G401 (cell line): ENCODE measurements at places on chromosomes 13 and 19. TPM values are rescaled to one million over a fixed set of nuclear protein-coding genes. Genes with fewer than 3 reads are reported as not detected.
A peak's percentile ranks its signal among the peaks of the same experiment; 100 is the strongest.

GRCh38 chr19:12669270-12670158, 2.9 kb downstream of the WDR83 start:
- DNase-seq: peak; percentile 88

PRR19 gene
- total RNA-seq: 1.8 and 2.1 TPM in 2 replicates

ADAMTSL5 gene
- 0.62 and 2.1 TPM in 2 replicates for total RNA-seq

- no peak for DNase-seq
Measured at GRCh38 chr13:102657630-102658029, 37.2 kb downstream of the METTL21C start.

RASGRP4 gene
- not detected in 2 replicates for total RNA-seq

DNA sequence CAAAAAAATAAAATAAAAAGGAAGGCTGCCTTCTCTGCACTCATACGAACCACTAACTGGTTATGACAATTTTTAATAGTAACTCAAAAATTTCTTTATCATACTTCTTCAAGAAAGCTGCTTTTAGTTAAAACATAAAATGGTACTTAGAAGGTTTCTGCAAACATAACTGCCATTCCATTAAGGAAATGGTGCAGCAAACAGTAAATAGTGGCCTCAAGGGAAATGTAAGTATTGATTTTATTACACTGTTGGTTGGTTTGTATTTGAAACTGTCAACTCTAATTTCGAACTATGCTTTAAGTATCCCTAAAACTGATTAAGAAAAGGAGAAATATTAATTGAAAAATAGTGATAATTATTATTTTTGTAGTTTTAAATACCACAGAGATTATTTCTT, 278.0 kb downstream of the DACH1 start:
- no peak for DNase-seq

ZNF66 gene
- 1.9 TPM in 1 of 2 replicates, not detected in the other for total RNA-seq

DNA sequence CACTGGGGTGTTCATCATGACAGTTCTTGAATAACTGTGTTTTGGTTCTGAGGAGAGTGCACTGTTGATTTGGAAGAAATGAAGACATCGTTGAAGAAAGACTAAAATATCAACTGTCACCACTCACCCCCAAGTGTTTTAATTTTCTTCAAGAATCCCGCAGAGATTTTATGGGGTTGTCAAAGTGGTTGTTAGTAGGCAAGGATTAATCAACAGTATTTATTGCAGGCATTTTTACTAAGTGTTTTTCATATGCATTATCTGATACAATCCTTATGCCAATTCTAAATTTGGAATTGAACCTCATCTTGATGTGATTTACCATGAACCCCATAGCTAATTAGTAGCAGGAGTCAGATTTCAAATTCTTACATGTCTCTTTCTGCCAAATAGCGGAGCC, 63.7 kb upstream of the OBI1 start:
- no peak for DNase-seq

- no peak for DNase-seq
Measured at GRCh38 chr13:106755542-106755941, 187.6 kb upstream of the ARGLU1 start.

DNA sequence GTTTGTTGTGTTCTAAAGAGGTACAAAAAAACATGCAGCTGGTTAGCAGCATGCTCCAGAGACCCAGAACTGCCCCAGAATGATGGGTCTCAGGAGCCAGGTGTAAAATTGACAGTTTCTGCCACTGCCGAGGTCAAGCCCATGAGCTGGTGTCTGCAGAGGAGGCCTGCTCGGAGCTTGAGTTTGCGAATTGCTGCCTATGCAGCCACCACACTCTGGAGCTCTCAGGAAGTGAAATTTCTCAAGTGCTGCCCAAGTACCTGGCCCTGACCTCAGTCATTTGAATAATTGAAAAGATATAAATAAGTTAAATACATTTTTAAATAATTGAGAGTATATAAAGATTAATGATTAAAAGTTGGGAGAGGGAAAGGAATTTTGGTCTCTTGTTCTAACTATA, 66.4 kb downstream of the ZAR1L start:
- no peak for DNase-seq

- no peak for DNase-seq
Measured at GRCh38 chr13:72963762-72964161, 95.0 kb upstream of the KLF5 start.

PSG11 gene
- 43.9 and 51.9 TPM in 2 replicates for total RNA-seq

DNA sequence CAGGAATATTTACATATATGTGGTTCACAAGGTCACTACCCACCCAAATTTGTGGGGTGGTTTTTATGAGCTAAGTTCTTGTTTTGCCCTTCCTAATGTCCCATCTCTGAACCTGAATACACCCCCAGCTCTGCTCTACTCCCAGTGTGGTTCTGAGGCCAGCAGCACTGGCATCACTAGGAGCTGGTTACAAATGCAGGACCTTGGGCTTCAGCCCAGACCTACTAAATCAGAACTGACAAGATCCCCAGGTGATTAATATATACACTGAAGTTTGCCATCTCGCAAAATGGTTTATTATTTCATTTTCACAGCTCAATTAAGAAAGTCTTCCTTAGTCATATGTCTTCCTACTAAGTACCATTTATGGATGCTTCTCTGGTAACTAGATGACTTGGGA, 67.9 kb downstream of the FOXO1 start:
- no peak for DNase-seq

DNA sequence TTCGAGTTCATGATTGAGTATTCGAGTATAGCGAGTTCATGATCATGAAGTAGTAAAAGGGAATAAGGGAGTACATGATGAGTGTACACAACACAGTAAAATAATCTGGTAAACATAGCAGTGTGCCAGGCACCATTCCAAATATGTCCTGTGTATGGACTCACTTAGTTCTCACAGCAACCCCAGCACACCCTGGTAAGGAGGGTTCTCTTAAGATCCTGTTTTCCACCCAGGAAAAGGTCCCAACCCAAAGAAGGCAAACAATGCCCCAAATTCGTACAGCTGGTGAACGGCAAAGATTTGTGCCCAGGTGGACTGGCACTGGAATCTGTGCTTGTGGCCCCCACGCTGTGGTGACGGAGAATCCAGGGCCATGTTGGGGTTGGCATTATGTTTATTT, 21.4 kb downstream of the HPN start:
- no peak for DNase-seq

MYADM gene
- 6.1 and 6.3 TPM in 2 replicates for total RNA-seq

DNA sequence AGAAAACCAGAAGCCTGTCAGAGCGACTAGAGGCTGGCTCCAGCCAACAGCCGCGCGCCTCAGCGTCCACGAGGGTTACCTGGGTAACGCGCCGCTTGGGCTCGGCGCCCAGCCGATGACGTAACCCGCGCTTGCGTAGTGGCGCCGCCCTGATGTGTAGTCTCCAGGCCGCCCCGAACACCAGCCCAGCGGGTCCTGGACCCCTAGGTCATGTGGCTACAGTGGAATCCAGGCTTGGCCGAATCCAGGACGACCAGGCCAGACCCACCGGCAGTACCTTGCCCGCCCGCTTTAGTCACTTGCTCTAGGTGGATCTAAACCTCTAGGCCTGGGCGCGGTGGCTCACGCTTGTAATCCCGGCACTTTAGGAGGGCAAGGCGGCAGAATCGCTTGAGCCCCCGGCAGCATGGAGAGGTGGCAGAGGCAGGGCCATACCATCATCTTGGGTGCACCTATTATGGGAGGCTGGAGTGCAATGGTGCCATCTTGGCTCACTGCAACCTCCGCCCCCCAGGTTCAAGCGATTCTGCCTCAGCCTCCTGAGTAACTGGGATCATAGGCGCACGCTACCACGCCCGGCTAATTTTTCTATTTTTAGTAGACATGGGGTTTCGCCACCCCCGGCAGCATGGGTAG, 7.2 kb upstream of the ZNF606 start:
- DNase-seq: peak; percentile 92

SLC8A2 gene
- 3.5 and 3.8 TPM in 2 replicates for total RNA-seq

DNA sequence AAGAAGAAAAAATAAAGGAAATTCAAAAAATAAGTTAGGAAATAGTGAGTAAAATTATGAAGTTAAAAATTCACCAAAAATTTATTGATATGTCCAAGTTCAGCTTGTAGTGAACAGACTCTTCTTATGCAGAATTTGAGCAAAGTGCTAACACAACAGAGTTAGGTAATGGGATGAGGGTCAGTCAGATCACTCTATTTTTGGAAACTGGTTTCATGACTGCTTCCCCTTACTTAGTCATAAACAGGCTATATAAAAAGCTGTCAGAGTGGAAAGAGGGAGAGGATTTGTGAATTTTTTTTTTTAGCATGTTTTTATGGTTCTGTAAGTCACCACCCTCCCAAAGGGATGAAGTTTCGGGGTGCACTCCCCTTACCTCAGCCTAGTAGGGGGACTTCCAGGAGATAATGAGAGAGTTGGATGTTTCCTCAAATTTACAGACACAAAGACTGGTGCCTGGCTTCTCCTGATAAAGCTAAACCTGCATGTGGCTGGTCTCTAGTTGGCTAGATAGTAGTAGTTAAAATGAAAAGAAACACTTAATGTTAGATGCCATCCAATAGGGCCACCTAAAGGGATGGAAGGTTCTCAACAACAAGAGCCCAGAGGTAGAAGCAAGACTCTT, 4.5 kb downstream of the CPB2 start:
- DNase-seq: no peak

PRR22 gene
- 0.43 and 2.6 TPM in 2 replicates for total RNA-seq

DNA sequence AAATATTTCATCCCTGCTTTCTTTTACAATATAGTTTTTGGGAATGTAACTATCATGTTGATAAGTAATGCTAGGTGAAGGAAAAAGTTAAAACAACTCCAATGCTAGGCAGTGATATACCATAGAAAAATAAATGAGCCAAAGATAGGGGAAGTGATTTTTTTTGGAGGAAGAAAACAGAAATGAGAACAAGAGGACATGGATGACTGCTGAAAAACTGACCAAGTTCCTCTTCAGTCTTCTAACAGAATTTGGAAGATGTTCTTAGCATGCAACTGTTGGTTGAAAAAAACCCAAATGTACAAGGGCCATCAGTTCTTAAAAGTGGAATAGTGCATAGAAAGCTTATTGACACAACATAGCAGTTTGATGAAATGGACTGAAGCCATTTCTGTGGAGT, 262.5 kb upstream of the STARD13 start:
- no peak for DNase-seq

DMKN gene
- 85.4 and 136 TPM in 2 replicates for total RNA-seq

GRCh38 chr19:16259385-16260159, 61.9 kb downstream of the AP1M1 start:
- no peak for DNase-seq

GRCh38 chr19:10419646-10420443, 493 bp upstream of the PDE4A start:
- DNase-seq: peak; percentile 70

- no peak for DNase-seq
Measured at GRCh38 chr19:5563008-5563431, 4.7 kb downstream of the TINCR start.

DNA sequence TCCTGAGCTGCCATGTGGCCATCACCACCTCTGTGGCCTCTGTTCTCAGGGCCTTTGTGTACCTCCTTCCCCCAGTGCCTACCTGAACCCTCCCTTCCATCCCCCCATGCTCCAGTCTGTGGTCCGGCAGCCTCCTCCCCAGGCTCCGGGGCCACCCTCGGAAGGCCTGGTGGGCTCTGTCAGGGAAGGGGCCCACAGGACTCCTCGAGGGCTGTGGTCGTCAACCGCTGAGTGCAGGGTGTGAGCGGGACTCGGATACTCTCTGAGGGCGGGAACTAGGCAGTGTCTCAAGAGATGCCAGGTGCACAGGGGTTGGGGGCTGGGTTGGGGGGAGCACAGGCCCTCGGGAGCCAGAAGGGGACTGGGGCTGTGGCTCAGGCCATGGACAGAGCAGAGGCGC, 3.9 kb downstream of the MAP2K7 start:
- no peak for DNase-seq

GRCh38 chr13:44273991-44274770, 99.4 kb upstream of the SERP2 start:
- DNase-seq: no peak

DNA sequence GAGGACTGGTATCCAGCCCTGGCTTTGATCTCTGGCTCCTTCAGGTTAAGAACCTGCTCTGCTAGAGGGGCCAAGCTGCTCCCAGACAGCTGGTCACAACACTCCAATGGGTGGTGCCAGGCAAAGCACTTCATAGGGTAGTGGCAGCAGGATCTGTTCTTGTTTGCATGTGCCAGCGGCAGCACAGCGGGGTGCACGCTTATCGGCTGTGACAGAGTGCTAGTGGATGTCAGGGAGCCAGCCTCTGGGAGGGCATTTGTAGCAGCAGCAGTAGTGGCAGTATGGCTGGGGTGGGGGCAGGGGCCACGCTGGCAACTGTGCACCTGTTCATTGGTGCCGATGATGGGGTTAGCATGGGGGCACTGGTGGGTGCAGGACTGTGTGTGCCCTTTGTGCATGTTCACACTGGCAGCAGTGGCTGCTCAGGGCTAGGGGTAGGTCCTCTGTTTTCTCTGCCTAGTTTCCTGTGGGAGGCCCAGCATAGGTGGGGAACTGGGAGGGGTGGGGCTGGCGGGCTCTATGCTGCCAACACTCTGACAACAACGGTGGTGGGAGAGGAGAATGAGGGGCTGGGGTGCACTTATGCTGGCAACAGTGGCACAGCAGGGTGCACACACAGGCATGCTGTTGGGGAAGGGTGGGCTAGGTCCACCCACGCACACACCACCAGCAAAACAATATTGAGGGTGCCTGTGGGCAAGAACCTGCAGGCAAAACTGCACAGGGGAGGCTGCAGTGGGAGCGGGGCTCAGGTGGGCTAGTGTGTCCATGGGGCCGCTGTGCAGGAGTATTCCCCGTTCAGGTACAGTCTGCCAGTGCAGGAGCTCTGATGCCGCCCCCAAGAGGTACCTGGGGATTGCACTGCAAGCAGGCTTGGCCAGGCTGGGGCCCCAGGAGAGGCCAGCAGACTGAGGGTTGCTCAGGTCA, 19.3 kb downstream of the AP1M1 start:
- peak; percentile 74 for DNase-seq

TRIM28 gene
- 579 and 1,015 TPM in 2 replicates for total RNA-seq

GRCh38 chr13:40168425-40169166, 497.8 kb downstream of the FOXO1 start:
- no peak for DNase-seq

C19orf33 gene
- not detected in 2 replicates for total RNA-seq

IZUMO4 gene
- 0.25 and 4.0 TPM in 2 replicates for total RNA-seq

- peak; percentile 65 for DNase-seq
Measured at GRCh38 chr19:30669329-30670010, 297.3 kb downstream of the ZNF536 start.

DNA sequence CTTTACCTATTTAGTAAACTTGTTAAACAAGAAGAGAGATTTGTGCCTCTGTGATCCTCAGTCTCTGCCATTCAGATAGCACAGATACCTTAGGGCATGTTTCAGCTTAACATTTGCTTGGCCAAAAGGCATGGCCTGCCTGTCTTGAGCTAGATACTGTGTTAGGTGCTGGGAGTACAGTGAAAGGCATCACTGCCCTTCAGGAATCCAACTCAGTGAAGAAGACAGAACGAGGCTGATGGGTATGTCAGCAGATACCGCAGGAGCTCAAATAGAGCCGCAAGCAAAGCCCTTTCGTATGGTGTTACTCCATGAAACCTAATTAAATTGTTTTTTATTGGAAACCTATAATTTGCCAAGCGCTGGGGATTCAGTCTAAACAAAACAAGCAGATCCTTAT, 12.9 kb downstream of the ZNF507 start:
- no peak for DNase-seq

- DNase-seq: no peak
Measured at GRCh38 chr19:38736413-38737280, 7.6 kb downstream of the CAPN12 start.

C1QTNF9B gene
- total RNA-seq: not detected in 2 replicates

GRCh38 chr13:97932036-97932435, 21.4 kb upstream of the IPO5 start:
- no peak for DNase-seq

GRCh38 chr19:50516964-50517703, 3.4 kb upstream of the ASPDH start:
- no peak for DNase-seq
